ELR (cell line): ENCODE measurements at places on chromosomes 7 and 10.

DNA sequence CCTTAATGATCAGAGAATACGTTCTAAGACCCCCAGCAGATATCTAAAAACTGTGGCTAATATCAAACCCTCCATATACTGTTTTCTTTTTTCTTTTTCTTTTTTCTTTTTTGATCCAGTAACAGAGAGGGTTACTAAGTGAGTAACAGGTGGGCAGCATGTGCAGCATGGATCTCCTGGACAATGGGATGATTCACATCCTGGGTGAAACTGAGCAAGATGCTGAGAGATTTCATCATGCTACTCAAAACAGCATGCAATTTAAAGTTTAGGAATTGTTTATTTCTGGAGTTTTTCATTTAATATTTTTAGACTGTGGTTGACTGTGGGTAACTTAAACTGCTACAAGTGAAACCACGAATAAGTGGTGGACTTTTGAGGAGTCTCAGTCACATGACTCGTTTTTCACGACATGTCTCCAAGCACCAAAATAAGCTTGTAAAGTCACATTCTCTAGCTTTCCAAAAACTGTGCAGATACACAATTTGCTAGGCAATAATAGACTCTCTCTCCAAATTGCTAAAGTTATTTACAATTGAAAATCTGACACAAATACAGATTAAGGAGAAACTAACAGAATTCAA, 716.2 kb downstream of the NXPH1 start:
- peak; percentile 51 for DNase-seq

DNA sequence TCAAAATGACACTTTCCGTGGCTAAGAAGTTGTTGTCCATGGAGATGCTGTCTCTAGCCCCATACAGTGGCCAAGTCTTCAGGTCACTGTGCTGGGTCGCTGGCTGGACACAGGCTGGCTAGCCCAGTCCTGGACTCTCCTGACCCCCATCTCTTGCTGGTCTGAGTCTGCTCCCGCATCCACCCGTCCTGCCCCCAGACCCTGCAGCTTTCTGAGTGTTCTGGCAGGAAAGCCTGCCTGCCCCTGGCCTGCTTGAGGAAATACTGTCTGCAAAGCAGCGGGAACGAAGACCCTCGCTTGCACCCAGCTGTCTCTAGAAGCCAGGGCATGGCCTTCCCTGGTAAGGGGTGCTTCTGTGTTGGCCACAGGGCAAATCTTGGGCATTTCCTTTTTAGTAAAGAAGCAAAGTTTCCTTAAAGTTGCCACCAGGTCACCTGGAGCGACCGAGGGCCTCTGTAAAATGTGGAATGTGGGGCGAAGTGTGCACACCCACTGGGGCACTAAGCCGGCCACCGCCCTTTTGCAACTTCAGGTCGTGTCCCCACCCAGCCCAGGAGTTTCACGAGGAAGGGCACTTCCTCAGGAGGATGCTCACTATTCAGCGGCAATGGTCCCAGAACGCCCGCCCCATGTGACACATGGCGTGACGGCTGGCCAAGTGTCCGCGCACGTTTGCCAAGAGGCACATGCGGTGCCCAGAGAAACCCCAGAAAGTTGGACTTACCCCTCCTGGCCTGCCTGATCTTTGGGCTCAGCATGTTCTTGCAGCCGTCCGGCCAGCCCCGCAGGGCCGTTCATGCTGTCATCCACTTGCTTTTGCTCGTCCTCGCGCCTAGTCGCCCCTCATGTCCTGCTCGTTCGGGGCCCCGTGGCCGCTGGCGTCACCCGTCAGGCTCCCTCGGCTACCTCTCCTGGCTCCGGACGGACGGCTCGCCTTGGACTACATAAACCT, 558 bp downstream of the ARHGAP22 start:
- DNase-seq, result peak; percentile 61

- DNase-seq, result no peak
Observed at GRCh38 chr7:778271-778967, 51.3 kb upstream of the PRKAR1B start.

- DNase-seq, result no peak
Observed at GRCh38 chr10:43794181-43794815, 145.6 kb upstream of the ZNF32 start.

GRCh38 chr10:103554488-103555324, 61.2 kb downstream of the NEURL1 start:
- DNase-seq, result peak; percentile 70

DNA sequence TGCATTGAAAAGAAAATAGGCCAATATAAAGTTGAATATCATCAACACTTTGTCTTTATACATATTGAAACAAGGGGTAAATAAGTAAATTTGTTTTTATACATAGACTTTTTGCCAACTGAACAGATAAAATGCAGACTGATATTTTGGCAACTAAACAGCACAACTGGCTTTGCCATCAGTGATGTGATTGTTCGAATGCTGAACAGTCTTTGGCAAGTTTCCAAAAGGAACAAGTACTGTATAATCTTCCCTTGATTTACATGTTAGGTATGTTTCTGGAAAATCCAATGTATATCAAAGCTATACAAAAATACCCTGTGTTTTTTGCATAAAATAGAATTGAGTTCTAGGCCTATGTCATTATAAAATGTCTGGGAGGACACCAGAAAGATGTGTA, 18.2 kb upstream of the ANKRD1 start:
- no peak for DNase-seq

- DNase-seq, result no peak
Observed at GRCh38 chr7:159062569-159062968, 82.1 kb downstream of the VIPR2 start.

DNA sequence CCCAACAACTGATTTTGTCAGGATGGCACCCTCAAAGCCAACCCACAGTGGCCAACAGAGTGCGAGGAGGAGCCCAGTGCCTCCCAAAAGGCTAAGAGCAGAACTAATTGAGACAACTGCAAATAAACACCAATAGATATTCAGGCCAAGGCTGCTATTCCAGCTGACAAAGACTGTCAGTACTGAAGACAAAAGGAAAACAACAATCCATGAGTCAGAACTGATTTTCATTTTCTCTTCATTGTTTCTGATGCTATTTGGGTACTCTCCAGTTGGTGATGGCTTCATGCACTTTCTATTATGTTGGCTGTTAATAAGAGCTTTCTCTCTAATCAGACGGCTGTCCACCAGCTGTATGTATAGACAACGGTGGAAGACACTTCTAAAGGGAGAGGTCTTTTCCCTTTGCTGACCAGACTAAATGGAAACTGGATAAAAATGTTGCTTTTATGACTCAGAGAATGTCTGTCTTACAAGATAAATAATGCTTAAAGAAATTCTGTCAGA, 515.9 kb downstream of the PARD3 start:
- DNase-seq, result peak; percentile 32

- DNase-seq, result no peak
Observed at GRCh38 chr10:3530783-3531645, 254.0 kb downstream of the KLF6 start.

GRCh38 chr10:87559392-87559791, 54.7 kb downstream of the MINPP1 start:
- DNase-seq, result no peak
